ENCODE measurements at places on chromosomes 4 and X.

GRCh38 chr4:80058740-80059139 is 14.3 kb downstream of the ANTXR2 start:
- peak; percentile 83 for DNase-seq

DNA sequence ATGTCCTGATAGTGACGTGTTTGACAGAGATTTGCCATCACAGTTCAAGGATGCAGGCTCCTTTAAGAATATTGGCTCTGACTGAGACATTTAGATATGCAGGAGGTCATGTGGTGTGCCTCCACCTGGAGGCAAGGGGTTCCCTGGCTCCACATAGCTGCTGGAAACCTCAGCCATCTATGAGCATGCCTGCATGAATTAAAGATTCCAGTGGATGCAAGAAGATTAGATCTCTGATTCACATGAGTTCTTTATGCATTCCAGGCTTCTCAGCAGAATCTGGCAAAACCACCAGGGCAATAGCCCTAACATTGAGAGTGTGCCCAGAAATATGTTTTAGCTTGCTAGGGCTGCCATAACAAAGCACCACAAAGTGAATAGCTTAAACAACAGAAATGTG is 298.5 kb upstream of the AADAT start:
- DNase-seq: no peak

- peak; percentile 30 for DNase-seq
Observed at GRCh38 chrX:118974908-118975671, 672 bp downstream of the LONRF3 start.

DNA sequence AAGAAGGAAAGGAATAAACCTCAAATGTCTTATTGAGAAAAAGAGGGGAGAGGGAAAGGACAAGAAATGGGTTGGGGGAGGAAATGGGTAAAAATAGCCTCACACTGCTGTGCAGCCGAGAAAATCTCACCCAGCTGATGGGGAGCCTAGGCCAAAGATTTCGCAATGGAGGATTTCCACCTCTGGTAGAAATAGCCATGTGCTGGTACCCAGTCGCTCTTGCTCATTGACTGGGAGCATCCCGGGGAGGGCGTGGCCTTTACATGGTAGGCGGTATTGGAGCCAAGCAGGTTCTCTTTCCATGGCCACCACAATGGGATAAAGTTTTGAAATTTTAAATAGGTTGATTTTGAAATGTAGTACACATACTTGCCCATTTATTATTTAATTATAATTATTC is 255.1 kb upstream of the LDB2 start:
- DNase-seq: no peak

- DNase-seq: no peak
Observed at GRCh38 chr4:5018096-5018495, 1.2 kb downstream of the CYTL1 start.

DNA sequence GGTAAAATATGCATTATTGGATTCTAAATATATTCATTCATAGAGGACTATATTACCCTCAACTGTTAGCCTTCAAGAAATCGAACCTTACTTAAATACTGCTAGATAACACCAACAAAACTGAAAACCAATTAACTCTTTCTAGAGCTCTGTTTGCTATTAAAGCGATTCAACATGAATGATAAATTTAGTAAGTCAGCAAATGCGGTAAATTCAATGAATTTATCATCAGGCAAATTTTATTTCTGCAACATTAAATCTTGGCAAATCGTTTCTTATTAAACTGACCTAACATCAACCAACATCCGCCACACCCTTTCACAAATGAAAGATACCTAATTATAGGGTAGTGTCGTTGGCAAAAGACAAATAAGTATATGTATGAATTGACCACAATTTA is 26.4 kb upstream of the HELT start:
- DNase-seq: no peak

- no peak for DNase-seq
Observed at GRCh38 chrX:9912351-9913145, 54.6 kb upstream of the CLDN34 start.

GRCh38 chrX:79366556-79366872 is 620 bp downstream of the ITM2A start:
- DNase-seq: no peak

- no peak for DNase-seq
Observed at GRCh38 chrX:43849173-43849572, 33.1 kb downstream of the MAOB start.

DNA sequence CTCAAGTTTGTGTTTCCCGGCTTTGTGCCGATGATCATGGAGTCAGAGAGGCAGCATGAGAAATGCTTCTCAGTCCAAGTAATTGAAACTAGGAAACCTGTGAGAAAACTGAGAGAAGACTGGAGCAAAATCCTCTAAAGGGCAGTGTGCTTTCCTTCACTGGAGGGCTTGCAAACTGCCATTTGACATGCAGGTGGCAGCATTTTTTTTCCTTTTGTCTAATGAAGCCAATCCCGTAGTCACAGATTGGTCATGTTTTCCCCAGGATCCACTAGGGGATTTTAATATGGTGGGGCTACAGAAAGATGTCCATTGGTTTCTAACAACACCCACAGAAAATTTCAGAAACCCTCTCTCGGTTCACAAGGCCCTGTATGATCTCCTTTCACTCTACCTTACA is 117.4 kb upstream of the NUDT10 start:
- no peak for DNase-seq

GRCh38 chr4:150599547-150599946 is 17.6 kb downstream of the MAB21L2 start:
- no peak for DNase-seq

- no peak for DNase-seq
Observed at GRCh38 chr4:101835121-101835904, 44.8 kb downstream of the BANK1 start.

- DNase-seq: peak; percentile 4
Observed at GRCh38 chrX:109089359-109089758, 353.0 kb upstream of the IRS4 start.

GRCh38 chrX:28960063-28960462 is 372.8 kb downstream of the IL1RAPL1 start:
- no peak for DNase-seq

- DNase-seq: no peak
Observed at GRCh38 chr4:160129439-160129838, 1026.6 kb downstream of the RAPGEF2 start.

DNA sequence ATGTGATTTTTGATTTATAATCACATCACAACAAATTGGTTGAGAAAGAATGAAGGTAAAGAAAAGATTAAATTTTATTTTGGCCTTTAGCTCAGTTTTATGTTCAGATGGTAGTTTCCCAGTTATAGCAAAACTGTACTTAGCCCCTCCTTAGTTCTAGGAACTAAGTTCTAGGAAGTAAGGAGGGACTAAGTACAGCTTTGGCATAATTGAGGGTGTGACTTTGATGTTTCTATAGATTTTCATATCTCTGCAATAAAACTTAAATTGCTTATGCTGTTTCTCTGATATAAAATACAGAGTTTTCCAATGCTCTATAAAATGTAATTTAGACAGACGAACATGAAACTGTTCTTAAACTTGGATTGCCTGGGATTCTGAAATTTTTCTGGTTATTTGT is 46.6 kb upstream of the SLC4A4 start:
- DNase-seq: no peak

- no peak for DNase-seq
Observed at GRCh38 chrX:133586443-133586842, 171.2 kb upstream of the GPC4 start.

DNA sequence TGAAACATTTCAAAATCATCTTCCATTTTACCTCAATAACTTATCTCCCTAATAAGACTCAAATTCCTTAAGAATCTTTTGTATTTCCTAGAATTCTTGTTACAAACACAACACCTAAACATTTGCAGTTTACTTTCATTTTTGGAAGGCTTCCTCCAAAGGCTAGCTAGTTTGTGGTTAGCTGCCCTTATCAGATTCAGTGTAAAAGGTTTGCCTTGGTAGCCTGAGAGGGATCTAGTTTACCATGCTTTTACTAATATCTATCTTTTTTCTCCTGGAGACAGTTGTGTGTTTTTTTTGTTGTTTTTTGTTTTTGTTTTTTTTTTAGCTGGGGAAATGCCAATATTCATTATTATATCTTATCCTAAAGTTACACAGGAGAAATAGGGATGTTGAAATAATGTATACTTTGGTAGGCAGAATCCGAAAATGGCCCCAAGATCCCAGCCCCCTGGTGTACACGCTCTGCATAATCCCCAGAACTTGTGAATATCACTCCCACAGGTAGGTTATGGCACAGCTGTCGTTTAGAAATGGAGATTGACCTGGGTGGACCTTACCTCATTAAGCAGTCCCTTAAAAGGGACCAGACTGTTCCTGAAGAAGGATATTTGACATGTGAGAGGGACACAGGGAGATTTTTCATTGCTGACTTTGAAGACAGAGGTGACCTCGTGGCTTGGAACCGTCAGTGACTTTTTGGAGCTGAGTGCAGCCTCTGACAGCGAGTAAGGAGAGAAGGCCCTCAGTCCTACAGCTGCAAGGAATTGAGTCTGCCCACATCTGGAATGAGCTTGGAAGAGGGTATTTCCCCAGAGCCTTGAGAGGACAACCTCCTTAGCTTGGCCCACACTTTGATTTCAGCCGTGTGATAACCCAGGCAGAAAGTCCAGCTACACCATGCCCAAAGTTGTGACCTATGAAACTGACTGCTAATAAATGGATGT is 33.4 kb downstream of the SEPTIN11 start:
- no peak for DNase-seq

DNA sequence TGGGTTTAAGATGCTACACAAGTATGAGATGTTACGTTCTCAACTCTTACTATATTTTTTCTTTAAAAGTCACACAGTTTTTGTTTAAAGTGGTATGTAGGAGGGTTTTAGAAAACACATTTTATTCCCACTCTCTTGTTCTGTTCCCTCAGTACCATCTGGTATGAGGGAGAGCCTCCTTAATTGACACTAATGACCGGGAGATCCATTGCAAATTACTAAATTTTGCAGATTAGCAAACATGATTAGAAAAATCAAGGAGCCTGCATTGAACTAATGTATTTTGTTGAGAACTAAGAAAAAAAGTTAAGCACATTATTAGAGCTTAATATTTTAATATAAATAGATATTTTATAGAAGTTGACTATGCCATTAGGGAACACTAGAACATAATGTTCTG is 87.3 kb upstream of the UNC5C start:
- DNase-seq: no peak

DNA sequence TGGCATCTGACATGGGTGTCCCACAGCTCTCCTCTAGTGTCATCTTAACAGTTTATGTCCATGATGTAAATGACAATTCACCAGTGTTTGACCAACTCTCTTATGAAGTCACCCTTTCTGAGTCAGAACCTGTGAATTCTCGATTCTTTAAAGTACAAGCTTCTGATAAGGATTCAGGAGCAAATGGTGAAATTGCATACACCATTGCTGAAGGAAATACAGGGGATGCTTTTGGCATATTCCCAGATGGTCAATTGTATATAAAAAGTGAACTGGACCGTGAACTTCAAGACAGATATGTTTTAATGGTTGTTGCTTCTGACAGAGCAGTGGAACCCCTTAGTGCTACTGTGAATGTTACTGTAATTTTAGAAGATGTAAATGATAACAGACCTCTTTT is 4.6 kb downstream of the FAT4 start:
- no peak for DNase-seq

DNA sequence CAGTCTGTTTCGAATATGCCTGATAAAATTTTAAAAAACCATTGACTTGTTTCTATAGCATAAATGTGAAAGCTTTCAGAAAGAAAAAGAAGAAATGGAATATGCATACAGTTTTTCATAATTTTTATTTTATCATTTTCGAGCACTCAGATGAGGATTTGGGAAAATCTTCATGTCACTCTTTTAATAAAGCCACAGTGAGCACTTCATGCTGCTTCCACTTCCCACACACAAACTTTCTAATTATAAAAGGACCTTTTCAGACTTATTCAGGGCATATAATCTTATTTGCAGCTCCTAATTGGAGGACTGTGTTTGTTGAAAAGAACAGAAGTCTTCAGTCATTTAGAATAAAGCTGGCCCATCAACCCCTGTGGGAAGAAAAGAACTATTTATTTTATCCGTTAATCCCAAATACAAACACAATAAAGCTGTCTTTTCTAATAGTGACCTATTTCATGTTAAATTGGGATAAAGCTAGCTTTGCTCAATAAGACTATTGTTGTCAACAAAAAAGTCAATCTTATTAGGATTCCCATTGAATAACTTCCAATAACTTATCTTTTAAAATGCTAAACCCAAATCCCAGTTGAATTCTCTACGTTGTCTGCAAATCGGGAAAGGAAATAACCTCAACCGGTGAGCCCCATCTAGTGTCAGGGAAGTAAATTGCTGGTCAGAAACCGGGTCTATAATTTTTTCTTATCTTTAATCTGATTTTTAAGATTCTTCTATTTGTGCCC is 211.5 kb downstream of the PDGFRA start:
- DNase-seq: no peak

GRCh38 chr4:39525822-39526690 is 1.2 kb downstream of the UGDH start:
- no peak for DNase-seq

DNA sequence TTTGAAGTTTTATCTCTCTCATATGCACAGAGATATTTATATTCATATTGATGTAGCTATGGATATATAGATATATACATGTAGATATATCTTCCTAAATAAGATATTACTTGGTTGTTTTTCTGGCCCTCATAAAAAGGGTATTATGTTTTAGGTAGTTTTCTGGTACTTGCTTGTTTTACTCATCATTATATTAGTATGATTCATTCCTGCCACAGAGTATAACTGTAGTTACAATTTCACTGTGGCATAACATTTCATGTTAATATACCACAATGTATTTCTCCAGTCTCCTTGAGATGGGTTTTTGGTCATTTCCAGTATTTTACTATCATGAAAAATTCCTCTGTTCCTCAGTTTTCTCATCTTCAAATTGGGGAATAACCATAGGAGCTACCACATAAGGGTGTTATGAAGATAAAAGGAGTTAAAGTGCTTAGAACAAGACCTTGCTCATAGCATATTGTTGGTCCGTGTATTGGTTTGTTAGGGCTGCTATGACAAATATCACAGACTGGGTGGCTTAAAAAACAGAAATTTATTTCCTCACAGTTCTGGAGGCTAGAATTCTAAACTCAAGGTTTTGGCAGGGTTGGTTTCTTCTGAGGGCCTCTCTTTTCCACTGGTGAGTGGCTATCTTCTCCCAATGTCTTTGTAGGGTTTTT is 129.7 kb downstream of the TMEM164 start:
- no peak for DNase-seq

DNA sequence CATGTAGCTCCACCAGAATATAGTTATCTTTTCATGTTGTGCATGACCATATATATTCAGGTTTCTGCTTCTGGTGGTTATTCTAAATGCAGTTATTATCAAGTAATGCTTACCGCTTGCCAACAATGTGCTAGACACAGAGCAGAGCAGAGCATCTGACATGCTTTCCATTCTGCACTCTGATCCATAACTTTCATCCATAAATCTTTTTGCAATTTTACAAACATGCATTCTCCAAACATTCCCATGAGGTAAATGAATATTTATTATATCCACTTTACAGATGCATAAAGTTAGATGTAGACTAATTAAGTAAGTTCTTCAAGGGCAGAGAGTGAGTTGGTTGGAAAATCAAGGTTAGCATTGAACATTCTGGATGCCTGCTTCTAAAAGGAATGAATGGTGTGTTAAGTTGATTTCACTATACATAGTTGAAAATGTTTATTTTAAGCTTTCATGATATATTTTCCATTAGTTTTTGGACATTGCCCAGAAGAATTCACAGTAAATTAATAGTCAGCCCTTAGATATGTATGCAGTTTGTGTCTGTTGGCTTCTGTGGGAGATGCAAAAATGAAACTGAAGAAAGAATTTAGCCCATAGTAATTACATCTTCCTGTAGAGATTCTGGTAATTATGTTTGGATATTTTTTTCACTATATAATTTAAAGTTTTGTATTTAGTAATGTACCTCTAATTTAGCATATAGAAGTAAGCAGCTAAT is 867.8 kb downstream of the CCSER1 start:
- no peak for DNase-seq

Measured in GM06990 (cell line).